Calu3 (cell line): ENCODE measurements at places on chromosomes 2 and 18. TPM values are rescaled to one million over a fixed set of nuclear protein-coding genes. Genes with fewer than 3 reads are reported as not detected.
A peak's percentile ranks its signal among the peaks of the same experiment; 100 is the strongest.

- DNase-seq = no peak
Measured at GRCh38 chr2:156784020-156784701, 348.0 kb downstream of the GPD2 start.

DNA sequence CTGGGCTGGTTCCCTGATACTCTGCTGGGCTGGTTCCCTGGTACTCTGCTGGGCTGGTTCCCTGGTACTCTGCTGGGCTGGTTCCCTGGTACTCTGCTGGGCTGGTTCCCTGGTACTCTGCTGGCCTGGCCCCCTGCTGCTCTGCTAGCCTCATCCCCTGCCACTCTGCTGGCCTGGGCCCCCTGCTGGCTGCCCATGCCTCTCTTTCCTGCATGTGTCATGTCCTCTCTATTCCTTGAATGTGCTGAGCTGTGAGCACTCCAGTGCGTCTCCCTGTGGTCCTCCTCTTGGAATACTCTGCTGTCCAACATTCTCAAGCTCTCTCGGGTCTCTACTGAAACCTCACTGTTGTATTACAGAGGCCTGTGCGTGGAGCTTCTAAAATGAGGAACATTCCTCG lies 216.3 kb downstream of the RNF144A start:
- DNase-seq = peak; percentile 36

DNA sequence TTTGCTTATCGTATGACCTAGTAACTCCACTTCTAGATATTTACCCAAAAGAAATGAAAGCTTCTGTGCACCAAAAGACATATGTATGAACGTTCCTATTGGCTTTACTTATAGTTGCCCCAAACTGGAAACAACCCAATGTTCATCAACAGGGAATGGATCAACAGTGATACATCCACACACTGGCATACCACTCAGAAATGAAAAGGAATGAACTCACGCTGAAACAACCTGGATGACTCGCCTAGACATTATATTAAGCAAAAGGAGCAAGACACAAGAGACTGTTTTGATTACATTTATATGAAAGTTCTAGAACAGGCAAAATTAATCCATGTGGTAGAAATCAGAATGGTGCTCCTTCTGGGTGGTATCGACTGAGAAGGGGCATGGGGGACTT lies 18.9 kb downstream of the ADRA2B start:
- no peak for DNase-seq

DNA sequence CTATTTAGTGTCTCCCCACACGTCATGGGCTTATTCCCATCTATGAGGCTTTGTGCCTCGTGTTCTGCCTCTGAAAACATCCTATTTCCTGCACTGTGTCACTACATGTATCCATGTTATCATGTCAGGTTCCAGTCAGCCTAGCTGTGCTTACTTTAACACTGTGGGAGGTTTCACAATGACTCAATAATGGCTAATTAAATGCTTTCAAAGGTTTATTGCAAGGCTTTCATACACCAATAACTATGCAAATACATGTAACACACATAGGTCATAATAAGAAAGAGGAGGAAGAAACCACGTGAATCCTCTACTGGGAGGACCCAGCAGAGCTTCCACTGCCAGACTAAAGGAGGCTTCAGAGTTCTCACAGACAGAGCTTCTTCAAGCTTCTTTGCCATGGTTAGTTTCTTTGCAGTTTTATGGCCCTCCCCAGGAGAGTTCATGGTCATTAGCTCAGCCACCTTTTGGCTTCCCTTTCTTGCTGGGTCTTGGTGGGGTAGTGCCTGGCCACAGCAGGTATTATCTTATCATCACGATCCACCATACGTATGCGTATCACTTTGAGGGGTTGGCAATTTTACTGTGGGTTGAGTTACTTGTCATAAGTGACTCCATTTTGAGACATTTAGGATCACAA lies 5.1 kb upstream of the COLEC12 start:
- DNase-seq = no peak

- no peak for DNase-seq
Measured at GRCh38 chr2:131094463-131095281, 1.4 kb upstream of the FAM168B start.

DNA sequence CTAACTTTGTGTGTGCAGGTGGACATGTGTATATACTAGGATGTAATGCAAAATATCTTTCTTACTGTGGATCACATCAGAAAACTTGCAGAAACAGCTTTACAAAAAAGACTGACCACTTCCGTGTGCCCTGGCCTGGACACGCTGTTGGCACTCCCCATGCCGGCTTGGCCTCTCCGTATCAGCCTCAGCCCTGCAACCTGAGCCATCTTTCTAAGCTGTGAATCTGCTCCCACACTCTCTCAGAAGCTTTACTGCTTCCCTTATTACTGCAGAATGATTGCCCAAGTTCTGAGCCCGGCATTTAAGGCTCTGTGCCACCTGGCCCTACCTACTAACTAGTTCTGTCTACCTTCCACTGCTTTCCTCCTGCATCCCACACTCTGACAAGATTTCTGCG lies 37.8 kb downstream of the MYO7B start:
- no peak for DNase-seq

GRCh38 chr2:28083476-28083875 lies 192.9 kb downstream of the BABAM2 start:
- DNase-seq = no peak

- peak; percentile 54 for DNase-seq
Measured at GRCh38 chr2:628651-629050, 48.6 kb downstream of the TMEM18 start.

- DNase-seq = no peak
Measured at GRCh38 chr18:26403491-26403890, 144.9 kb downstream of the KCTD1 start.

DNA sequence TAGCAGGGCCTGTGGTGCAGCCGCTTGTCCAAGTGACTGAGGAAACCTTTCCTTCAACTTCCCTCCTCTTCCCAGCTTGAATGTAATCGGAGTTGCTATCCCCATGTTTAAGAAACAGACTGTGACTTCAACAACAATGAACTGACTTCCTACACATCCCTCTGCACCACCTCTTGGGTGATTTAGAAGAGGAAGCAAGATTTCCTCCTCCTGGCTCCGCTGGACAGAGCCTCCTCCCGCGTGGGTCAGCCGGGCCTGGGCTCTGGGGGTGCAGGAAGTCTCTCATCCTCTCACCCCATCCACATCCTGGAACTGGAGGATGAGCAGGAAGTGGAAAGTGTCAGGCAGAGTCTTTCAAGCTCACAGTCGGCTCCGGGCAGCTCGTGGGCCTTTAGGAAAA lies 84.3 kb downstream of the GATA6 start:
- no peak for DNase-seq

- no peak for DNase-seq
Measured at GRCh38 chr2:127479219-127479825, 47.0 kb downstream of the IWS1 start.

The LRRTM1 gene
- total RNA-seq = not detected in 2 replicates

The PSMA8 gene
- not detected in 2 replicates for total RNA-seq

The TDRD15 gene
- not detected in 2 replicates for total RNA-seq

The INO80D gene
- 19.5 and 20.2 TPM in 2 replicates for total RNA-seq
